ENCODE measurements at places on chromosomes 2 and 18.
A peak's percentile ranks its signal among the peaks of the same experiment; 100 is the strongest.

GRCh38 chr2:138023298-138023697 lies 59.0 kb downstream of the HNMT start:
- peak; percentile 35 for DNase-seq

DNA sequence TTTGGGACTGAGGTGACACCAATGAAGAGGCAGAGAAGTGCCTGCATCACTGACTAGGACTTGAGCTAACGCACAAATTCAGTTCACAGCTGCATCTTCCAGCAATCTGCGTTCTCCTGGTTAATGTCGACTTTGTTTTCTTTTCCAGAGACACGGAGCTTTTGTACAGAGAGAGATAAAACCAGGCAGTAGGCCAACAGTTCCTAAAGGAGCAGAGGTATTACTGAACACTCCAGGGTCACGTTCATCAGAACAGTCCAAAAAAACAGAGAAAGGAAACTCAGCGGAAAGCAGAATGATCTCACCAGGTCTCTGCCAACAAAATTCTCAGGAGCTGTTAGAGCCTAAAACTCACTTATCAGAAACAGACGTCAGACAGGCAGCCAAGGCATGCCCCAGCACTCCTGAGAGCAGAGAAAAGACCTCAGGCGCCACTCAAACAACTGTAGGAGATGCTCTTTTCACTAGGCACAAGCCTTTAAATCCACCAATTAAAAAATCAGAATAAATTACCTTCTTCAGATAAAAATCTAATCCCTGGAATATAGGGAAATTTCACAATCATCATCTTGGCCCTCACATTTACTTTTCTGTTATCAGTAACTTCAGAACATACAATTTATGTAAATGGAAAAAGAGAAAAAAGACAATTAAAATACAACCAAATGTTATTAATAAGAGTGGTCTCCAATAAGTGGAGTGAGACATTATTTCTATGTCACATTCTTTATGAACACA lies 95.9 kb upstream of the SPTBN1 start:
- peak; percentile 79 for DNase-seq

GRCh38 chr2:56313500-56313921 lies 129.7 kb downstream of the CCDC85A start:
- DNase-seq: no peak

- DNase-seq: no peak
These were observed 220.1 kb downstream of the OTX1 start for GRCh38 chr2:63270717-63271116.

DNA sequence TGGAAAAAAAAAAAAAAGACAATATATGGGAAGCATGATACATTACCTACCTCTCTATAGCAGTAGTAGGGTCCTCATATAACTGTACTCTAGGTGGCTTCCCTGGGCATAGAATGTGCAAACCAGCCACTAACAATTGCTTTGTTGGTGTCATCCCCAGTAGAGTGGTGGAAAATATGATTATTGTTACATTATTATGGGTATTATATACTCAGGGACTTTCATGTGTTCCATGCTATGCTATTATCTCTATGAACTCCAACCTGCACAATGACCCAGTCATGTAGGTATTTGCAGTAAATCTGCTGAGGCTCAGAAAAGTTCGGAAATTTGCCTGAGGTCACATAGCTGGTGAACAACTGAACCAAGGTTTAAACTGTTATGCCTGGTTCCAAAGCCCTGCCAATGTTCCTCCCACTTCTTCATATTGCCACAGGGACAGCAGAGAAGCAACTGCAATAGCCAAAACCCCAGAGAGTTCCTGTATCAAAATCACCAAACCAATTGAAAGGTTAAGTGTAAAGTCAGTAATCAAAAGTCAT lies 52.6 kb upstream of the MAP4K4 start:
- no peak for DNase-seq

DNA sequence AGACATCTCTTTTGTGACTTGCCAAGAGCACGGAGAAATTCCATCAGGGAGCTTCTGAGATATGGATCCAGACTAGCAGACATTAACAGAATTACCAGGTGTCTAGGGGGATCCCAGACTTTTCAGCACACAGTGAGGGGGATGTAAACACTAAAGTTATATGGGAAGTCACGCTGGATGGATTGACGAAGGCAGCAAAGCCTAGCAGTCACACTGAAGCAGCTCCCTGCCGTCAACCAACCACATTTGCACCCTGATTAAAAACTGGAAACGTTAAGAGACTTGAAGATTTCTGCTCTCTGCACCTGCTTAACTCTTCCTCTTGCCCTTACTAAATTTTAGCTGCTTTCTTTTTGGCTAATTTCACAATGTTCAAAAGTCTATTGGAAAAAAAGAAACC lies 62.5 kb upstream of the BCL2L11 start:
- no peak for DNase-seq

DNA sequence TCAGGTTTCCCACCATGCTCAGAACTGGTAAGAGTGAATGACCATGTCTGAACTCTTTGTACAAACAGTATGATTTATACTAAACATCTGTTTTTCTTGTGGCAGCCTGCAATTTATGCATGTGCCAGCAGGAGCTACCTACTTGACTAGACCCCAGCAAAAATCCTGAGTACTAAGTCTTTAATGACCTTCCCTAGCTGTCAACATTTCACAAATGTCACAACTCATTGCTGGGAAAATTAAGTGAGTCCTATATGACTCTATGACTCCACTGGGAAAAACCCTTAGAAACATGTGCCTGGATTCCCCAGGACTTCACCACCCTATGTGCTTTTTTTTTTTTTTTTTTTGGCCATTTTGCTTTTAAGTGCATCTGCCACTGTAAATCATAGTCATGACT lies 1225.8 kb downstream of the SUCLG1 start:
- DNase-seq: peak; percentile 19

DNA sequence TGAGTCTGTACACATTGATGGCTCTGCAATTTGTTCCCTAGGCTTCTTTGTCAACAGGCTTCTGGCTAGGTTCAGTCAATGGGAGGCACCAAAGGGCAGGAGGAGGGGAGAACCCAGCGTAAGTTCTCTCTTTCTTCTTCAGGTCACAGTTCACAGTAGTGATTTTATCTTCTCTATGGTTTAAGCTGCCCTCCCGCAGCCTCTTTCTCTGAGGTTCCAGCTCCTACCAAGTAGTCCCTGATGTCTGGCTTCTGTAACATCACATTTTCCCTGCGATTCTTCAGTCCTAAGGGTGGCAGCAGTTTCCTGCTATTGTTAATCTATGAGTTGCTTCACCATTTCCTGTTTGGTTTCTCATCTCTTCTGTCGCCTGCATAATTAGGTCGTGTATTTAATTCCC lies 107.4 kb downstream of the CPO start:
- peak; percentile 50 for DNase-seq

- DNase-seq: no peak
These were observed 1228.7 kb upstream of the DDX18 start for GRCh38 chr2:116585669-116586327.

GRCh38 chr2:207494137-207494536 lies 35.6 kb upstream of the CREB1 start:
- no peak for DNase-seq

GRCh38 chr2:238869-239268 lies 25.0 kb downstream of the SH3YL1 start:
- DNase-seq: no peak

GRCh38 chr18:61908661-61909060 lies 15.9 kb upstream of the RNF152 start:
- no peak for DNase-seq

- DNase-seq: peak; percentile 87
These were observed 44.5 kb downstream of the SH3RF3 start for GRCh38 chr2:109173311-109174171.

DNA sequence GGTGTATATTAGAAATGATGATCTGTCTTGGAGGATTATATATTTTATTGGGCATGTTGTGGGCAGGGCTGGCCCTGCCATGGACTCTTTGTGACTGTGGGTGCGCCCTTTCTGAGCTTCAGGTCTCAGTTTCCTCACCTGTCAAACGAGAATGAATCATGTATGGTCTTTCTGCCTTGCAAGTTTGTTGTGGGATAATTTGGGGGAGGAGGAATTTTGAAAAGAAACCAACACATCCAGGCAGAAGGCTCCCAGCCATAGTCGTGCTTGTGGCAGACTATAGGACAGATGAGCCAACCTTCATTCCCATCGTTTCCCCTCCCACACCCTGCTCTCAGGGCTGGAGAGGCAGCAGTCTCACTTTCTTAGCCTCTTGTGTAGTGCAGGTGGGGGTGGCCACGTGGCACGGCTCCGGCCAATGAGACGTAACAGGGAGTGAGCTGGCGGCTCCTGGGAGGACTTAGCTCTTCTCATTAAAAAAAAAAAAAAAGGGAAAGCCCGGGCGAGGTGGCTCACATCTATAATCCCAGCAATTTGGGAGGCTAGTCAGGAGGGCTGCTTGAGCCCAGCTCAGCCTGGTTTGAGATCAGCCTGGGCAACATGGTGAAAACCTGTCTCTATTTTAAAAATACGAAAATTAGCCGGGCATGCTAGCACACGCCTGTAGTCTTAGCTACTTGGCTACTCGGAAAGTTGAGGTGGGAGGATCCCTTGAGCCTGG lies 63.1 kb downstream of the RHOB start:
- DNase-seq: no peak

GRCh38 chr2:39377226-39377939 lies 59.7 kb downstream of the MAP4K3 start:
- DNase-seq: no peak

GRCh38 chr2:148590612-148591011 lies 53.9 kb upstream of the EPC2 start:
- DNase-seq: no peak

- no peak for DNase-seq
These were observed 49.3 kb upstream of the PROKR1 start for GRCh38 chr2:68594041-68594440.

GRCh38 chr2:22491442-22491841 lies 893.5 kb upstream of the KLHL29 start:
- DNase-seq: no peak

DNA sequence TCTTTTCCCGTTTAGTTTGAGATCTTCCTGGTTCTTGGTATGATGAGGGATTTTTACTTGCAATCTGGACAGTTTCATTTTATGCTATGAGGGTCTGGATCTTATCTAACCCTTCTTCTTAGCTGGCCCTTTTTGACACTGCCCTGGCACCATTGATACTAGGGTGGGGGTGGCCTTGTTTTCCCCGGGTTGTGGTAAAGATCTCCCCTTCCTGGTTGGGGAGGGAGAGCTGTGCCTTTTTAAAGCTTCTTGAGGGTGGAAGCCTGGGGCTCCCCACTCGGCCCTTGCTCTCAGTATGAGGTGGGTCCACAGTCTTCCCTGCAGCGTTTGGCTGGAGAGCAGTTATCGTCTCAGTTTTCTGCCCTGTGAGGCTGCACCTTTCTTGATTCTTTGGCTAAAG lies 66.1 kb downstream of the ASB1 start:
- DNase-seq: no peak

GRCh38 chr2:3396920-3397559 lies 17.5 kb downstream of the TRAPPC12 start:
- no peak for DNase-seq

DNA sequence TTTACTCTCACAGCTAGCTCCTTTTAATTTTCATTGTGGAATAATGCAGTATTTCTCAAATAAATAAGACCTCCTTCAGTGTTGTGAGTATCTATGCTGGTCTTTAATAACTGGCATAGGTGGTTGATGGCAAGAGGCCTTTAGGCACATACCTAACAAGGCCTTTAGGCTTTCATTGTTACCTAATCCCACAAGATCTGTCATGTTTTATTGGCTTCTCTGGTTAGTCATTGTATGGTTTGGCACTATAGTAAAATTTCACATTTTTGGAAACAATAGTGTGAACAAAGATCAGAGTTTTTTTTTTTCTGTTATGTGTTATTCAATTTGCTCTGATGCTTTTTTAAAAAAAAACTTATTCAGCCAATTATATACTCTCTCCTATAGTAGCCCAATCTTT lies 89.8 kb upstream of the NEUROD1 start:
- DNase-seq: no peak

DNA sequence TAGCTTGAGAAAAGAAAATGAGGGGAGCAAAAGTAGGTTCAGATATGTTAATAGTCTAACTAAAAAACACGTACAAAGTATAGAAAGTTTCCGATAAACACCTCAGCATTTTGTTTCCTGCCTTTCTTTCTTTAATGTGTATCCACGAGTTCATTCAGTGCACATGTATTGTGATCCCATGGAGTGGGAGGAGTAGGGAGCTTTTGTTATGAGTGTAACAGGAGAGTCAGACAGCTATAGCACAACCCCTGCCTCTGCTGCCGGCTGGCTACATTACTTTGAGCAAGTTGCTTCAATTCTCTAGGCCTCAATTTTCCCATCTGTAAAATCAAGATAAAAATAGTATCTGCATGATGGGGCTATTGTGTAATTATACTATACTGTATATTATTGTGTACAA lies 249.2 kb upstream of the FIGN start:
- DNase-seq: no peak

- DNase-seq: no peak
These were observed 23.2 kb downstream of the ASB1 start for GRCh38 chr2:238449909-238450417.

- no peak for DNase-seq
These were observed 274.1 kb downstream of the AFF3 start for GRCh38 chr2:99868260-99868659.

DNA sequence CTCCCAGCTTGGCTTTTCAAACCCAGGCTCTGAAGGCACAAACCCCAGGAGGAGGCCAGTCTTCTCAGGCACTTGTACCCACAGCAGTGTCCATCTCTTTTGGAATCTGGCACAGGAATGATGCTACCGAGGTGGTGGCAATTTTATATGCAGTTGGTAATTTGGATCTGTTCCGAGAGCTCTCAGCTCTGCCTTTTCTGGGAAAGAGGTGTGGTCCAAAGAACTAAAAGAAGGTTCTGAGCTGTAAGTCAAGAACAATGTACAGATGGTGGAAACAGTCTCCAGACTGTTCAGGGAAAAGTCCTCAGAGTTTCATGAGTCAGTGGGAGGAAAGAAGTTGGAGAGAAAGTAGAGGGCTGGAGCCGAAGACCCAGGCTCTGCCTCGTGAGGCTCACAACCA lies 353.4 kb downstream of the TGIF1 start:
- DNase-seq: no peak

DNA sequence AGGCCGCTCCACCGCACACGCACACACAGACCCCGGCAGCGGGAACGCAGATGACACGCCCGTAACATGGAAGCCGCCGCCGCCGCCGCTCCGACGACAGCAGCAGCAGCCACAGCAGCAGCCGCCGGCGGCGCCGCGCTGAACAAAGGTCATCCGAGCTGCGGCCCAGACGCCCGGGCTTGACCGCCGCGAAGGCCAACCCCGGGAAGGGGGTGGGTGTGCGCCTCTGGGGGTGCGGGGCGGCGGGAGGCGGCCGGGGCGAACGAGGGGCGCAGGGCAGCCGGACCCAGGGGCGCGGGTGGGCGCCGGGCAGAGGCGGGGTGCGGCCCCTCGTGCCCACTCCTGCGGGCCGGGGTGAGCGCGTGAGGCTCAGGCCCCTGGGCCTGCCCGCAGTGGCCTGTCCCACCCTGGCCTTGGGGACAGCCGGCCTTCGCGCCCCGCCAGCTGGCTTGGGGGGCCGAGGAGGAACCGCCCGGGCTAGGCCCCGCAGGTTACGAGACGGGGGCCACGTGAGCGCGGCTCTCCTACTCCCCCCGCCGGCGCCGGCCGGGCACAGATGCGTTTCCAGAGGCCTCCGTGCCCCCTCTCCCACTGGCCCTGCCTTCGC lies 1.0 kb upstream of the ZNF532 start:
- peak; percentile 61 for DNase-seq

- no peak for DNase-seq
These were observed 121.0 kb upstream of the SLC39A10 start for GRCh38 chr2:195535911-195536522.

Data from fibroblast of skin of right biceps (primary cell).